ENCODE measurements at places on chromosomes 12 and 14. TPM values are rescaled to one million over a fixed set of nuclear protein-coding genes. Genes with fewer than 3 reads are reported as not detected.

Gene TAS2R20
- total RNA-seq = 3.0 TPM

Gene COPZ1
- total RNA-seq = 85.7 TPM

Gene LMNTD1
- not detected for total RNA-seq

Gene PGF
- 0.68 TPM for total RNA-seq

Gene MTRFR
- 14.5 TPM for total RNA-seq

Gene RDH12
- 1.5 TPM for total RNA-seq

Gene ADAM21
- not detected for total RNA-seq

Gene COX8C
- not detected for total RNA-seq

Gene FAM181A
- total RNA-seq = not detected

Gene NINJ2
- total RNA-seq = 9.4 TPM

Gene PPM1H
- total RNA-seq = 2.6 TPM

Gene RAB21
- total RNA-seq = 19.0 TPM

Gene CLEC6A
- not detected for total RNA-seq

Gene KRT3
- not detected for total RNA-seq

Gene SLC2A14
- total RNA-seq = 0.66 TPM

Gene HOXC4
- total RNA-seq = 1.5 TPM

Gene SOAT2
- total RNA-seq = not detected

Gene KICS2
- 10.1 TPM for total RNA-seq

Gene AMDHD1
- 3.2 TPM for total RNA-seq

Gene DEGS2
- 0.94 TPM for total RNA-seq

Gene CLEC1B
- total RNA-seq = not detected

Gene SLC25A47
- total RNA-seq = not detected

Gene KRT75
- not detected for total RNA-seq

Gene KRT78
- total RNA-seq = not detected

Gene TTLL5
- 15.7 TPM for total RNA-seq

Gene AQP6
- not detected for total RNA-seq

Gene SMIM41
- total RNA-seq = not detected

Gene SLC2A3
- 144 TPM for total RNA-seq

Gene CCDC198
- not detected for total RNA-seq

Gene ACVRL1
- total RNA-seq = 157 TPM

Gene MMP17
- 4.6 TPM for total RNA-seq

Gene ZNF605
- 5.1 TPM for total RNA-seq

Gene SNX6
- total RNA-seq = 172 TPM

Gene STYK1
- 0.22 TPM for total RNA-seq

Gene KRT6A
- total RNA-seq = not detected

Gene PTGER2
- 3.4 TPM for total RNA-seq

Gene KCNK10
- total RNA-seq = not detected

Gene CYP46A1
- total RNA-seq = 1.4 TPM

Gene DDN
- not detected for total RNA-seq

Gene PRICKLE1
- 8.0 TPM for total RNA-seq

Gene SEC23A
- 99.8 TPM for total RNA-seq

Gene GNPNAT1
- 18.7 TPM for total RNA-seq

Gene MGST1
- 816 TPM for total RNA-seq

Gene HOTAIR
- total RNA-seq = 3.4 TPM

Gene TMTC2
- 11.3 TPM for total RNA-seq

Gene KLRG1
- total RNA-seq = 10.5 TPM

Gene PKP2
- total RNA-seq = 46.7 TPM

Gene KRT5
- 0.88 TPM for total RNA-seq

Gene PTPN6
- 78.0 TPM for total RNA-seq

Gene TMEM233
- total RNA-seq = 0.38 TPM

Gene OTX2
- total RNA-seq = not detected

Gene TBC1D30
- total RNA-seq = 7.7 TPM
